ENCODE measurements at places on chromosomes 16 and 17. TPM values are rescaled to one million over a fixed set of nuclear protein-coding genes. Genes with fewer than 3 reads are reported as not detected.

DNA sequence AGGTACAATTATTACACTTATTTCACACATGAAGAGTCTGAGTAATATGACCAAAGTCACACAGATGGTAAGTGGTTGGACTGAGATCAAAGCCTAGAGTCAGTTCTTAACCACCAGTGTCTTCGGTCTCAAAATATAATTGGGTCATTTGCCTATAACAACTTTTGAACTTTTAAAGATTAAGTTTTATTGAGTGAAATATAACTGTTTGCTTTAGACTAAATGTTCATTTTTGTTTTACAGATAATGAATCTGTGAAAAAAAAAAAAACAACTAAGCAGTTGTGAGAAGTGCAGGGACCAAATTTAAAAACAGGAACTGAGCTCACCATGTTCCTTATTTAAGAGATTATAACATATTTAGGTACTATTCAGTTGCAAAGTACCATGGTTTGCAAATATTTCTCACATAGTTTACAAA, 150.1 kb downstream of the ITFG1 start:
- no peak overlapping the region for H3K27ac ChIP-seq
- no peaks in the 10 kb centered on the region for H3K36me3 ChIP-seq
- no peak overlapping the region for H3K4me3 ChIP-seq
- H3K27me3 ChIP-seq, result no peaks in the 10 kb centered on the region

DNA sequence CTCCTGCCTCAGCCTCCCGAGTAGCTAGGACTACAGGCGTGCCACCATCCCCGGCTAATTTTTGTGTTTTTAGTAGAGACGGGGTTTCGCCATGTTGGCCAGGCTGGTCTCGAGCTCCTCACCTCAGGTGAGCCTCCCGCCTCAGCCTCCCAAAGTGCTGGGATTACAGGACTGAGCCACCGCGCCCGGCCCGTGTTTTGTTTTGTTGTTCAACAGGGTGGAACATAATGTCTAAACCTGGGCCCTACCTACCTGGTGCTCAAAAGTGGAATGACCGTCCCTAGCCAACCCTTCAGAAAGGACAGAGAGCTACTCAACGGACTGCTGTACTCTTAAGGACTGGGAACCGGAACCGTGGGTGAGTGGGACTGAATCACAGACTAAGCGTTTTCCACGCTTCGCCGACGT, 772 bp upstream of the KIF22 start:
- H3K4me3 ChIP-seq, result peak overlapping the region; percentile 99
- H3K4me1 ChIP-seq, result peaks cover 55% of the 10 kb centered on the region
- H3K27ac ChIP-seq, result peak overlapping the region; percentile 94
- no peaks in the 10 kb centered on the region for H3K36me3 ChIP-seq
- peak; percentile 81 for DNase-seq
- H3K27me3 ChIP-seq, result no peaks in the 10 kb centered on the region

DNA sequence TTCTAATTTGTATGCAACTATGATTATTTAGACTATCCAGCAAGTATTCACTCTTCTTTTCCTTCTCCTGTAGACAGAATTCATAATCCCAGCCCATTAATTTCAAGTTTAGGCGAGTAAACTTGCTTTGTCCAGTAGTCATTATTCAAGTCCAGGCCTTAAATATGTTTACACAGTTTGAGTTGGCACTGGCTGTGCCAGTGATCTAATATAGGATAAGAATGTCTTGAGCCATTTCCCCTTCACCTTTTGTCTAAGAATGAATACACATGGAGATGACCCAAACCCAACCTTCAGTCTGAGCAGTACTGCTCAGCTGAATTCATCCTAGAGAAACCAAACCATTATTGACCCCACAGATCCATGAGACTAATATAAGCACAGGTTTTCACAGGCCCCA, 930.4 kb upstream of the CDH8 start:
- no peaks in the 10 kb centered on the region for H3K27me3 ChIP-seq
- no peaks in the 10 kb centered on the region for H3K36me3 ChIP-seq
- no peaks in the 10 kb centered on the region for H3K4me1 ChIP-seq
- no peak overlapping the region for H3K4me3 ChIP-seq
- DNase-seq, result no peak

GRCh38 chr16:31458073-31458843, 1.0 kb upstream of the ARMC5 start:
- H3K27me3 ChIP-seq, result no peaks in the 10 kb centered on the region
- peak overlapping the region; percentile 98 for H3K27ac ChIP-seq
- H3K36me3 ChIP-seq, result peaks cover 21% of the 10 kb centered on the region
- DNase-seq, result peak; percentile 94
- H3K4me3 ChIP-seq, result peak overlapping the region; percentile 93

DNA sequence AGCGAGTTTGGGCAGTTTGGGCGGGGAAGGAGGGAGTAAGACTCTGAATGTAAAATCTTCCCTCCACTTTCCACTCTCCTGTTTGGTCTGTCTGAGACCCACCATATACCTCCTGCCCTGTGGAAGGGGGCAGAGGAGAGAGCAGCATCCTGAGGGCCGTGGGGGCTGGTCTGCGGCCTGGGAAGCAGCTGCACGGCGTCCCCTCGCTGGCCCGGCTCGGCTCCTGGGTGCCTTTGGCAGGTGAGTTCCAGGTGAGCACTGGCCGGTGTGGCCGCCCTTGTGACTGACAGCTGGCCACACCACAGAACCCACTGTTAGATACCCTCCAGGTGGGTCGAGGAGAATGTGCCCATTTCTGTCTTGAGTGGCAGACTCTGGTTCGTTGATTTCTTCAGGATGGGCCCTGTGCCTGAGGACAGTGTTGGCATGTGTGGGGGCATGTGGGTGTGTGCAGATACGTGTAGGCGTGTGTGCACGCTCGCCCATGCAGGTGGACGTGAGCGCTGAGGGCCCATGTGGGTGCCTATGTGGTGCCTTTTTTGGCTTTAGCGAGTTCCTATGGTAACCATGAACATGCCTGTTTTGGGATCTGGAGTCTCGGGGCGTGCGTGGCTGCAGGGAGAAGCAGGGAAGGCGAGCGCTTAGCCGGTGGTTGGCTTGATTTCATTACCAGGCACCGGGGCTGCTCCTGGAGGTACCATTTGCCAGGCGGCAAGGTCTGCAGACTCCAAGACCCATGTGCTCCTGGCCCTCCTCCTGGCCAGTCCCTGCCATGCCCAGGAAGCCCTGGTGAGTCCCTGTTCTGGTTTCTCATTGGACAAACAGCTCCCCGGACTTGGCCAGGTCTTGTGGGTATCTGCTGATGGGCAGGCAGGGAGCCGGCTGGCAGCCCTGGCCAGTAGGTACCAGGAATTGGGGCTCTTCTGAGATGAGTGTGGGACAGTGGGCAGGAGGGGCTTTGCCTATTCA, 12.4 kb downstream of the RAP1GAP2 start:
- H3K36me3 ChIP-seq, result no peaks in the 10 kb centered on the region
- no peaks in the 10 kb centered on the region for H3K4me1 ChIP-seq
- DNase-seq, result no peak
- no peak overlapping the region for H3K4me3 ChIP-seq
- H3K27me3 ChIP-seq, result no peaks in the 10 kb centered on the region
- no peak overlapping the region for H3K27ac ChIP-seq

Gene ABCA9
- 2.6 TPM for total RNA-seq

Measured in spleen (tissue), 13 donors.